ENCODE measurements at places on chromosomes 7 and 10. TPM values are rescaled to one million over a fixed set of nuclear protein-coding genes. Genes with fewer than 3 reads are reported as not detected.
A peak's percentile ranks its signal among the peaks of the same experiment; 100 is the strongest.

PROSER2 gene
- 3.4 TPM for total RNA-seq

KNDC1 gene
- 2.7 TPM for total RNA-seq

FKBP6 gene
- not detected for total RNA-seq

PCGF5 gene
- 13.5 TPM for total RNA-seq

TACC2 gene
- 53.6 TPM for total RNA-seq

- peak; percentile 85 for DNase-seq
Observed at GRCh38 chr10:49177391-49178355, 10.5 kb downstream of the TMEM273 start.

DNA sequence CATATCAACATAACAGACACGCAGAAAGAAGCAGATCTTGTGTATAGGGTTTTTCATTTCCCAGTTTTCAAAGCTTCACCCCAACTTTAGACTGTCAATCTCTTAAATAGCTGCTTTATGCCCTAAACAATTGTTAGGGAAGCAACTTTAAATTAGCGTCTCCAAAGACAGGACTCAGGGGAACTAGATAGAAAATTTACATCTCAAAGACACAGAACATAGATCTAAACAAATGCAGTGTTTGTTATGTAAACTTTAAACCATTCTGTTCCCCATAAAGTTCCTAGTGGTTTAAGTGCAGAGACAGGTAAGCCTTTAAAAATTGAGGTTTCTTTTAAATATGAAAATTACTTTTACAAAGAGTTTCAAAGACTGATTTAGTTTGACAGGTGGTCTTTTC lies 379.2 kb upstream of the GHITM start:
- no peak for DNase-seq

DNA sequence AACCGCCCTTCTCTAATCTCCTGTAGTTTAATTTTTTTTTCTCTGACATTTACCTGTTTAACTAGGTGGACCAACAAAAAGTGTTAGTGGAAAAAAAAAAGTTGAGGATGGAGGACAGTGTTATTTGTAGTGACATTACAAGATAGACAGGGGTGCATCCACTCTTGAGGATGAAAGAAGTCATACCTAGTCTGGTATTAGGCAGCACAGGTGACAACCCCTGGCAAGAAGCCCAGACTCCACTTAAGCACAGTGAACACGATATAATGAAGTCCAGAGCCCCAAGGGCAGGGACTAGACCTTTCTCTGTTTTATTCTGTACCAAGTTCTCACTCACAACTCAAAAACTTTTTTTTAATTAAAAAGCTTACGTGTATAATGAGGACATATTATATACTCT lies 268.4 kb downstream of the GPR37 start:
- DNase-seq, result no peak

DNA sequence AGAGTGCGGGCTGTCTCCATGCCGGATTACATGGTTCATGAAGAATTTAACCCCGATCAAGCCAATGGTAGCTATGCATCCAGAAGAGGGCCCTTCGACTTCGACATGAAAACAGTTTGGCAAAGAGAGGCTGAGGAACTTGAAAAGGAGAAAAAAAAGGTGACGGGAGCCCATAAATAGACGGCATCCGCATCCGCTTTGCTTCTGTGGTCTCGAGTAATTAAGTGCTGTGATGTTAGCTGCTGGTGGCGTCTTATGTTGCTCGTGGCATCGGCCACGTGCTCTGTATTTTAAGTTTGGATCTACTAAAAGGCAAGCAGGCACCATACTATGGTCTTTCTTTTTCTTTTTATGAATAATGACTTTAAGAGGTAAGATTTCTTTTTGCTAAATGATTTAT lies 11.1 kb downstream of the C7orf57 start:
- DNase-seq, result no peak

GRCh38 chr10:75352650-75353049 lies 48.9 kb downstream of the ZNF503 start:
- peak; percentile 16 for DNase-seq

DNA sequence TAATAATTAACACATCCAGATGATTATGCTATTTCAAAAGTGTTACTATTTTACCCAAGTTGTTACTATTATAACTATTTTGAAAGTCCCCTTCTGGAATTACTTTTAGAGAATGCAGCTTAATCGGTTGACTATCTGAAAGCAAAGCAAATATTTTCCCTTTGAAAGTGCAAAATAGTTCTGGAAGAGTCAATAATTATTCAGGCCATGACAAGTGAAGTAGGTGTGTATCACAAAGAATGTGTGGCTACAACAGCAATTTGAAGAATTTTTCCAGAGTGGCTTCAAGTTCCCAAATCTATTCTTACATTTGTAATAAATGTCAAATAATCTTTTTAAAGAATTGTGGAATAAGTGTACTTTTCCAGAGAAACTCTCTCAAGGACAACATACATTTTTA lies 42.8 kb downstream of the RNLS start:
- DNase-seq, result no peak

DNA sequence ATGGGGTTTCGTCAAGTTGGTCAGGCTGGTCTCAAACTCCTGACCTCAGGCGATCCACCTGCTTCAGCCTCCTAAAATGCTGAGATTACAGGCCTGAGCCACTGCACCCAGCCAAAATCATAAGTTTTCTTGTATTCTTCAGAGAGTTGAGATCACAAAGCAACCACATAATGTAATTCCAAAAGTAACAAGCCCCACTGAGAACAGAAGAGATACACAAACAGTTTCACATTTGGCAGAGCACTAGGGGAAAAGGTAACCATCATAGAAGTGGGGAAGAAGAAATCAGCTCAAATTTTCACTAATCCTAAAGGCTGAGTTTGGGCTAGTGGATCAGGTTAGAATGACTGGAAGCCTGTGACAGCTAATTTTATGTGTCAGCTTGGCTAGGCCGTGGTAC lies 5.4 kb upstream of the CEP41 start:
- peak; percentile 56 for DNase-seq

DNA sequence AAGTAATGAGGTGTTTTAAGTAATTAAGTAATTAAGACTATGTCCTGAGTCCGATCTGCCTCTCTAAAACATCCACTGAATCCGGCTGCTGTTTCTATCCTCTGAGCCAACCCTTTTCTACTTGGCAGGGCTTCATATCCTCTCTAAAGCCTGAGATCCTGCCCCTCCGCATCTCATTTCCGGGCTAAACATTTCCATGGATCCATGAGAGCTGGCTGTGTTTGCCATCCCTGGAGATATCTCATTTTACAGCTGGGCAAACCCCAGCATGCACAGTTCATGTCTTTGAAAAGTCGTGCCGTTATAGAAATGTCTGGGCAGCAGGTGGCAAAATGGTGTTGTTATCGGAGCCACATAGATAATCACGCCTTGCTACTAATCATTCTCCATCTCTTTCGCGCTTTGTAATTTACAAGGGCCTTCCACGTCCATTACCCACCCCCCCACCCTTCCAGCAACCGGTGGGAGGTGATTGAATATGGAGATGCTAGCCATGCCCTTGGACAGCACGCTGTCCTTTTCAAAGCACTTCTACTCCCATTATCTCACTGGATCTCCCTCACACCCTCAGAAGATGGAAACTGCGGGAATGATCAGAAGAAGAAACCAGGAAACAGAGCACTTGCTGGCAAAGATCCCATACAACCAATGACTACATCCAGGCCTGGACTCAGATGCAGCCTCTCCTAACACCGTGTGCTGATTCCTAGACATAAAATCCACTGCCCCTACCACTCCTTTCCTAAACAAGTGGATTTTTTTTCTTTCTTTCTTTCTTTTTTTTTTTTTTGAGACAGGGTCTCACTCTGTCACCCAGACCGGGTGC lies 1189.2 kb downstream of the TYW1 start:
- DNase-seq, result peak; percentile 93

- DNase-seq, result no peak
Observed at GRCh38 chr10:119373294-119374102, 166.1 kb downstream of the GRK5 start.

DNA sequence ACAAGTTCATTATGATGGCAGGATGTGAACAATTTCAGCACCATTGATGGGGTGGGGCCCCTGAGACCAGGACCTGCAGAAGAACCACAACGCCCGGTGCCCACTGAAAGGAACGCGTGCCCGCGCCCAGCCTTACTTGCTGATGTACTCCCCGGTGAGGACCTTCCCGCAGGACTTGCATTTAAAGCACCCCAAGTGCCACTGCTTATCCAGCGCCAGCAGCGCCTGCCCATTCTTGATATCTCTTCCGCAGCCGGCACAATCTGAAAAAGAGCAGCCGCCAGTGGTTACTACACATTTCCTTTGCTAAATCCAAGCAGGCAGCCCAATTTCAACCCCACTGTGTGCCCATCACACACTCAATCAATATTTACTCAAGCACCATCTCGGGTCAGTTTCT lies 110.6 kb downstream of the ABLIM1 start:
- DNase-seq, result no peak

- DNase-seq, result no peak
Observed at GRCh38 chr10:101492205-101492604, 95.9 kb downstream of the POLL start.

- no peak for DNase-seq
Observed at GRCh38 chr7:111516612-111517011, 45.7 kb downstream of the IMMP2L start.

- DNase-seq, result peak; percentile 83
Observed at GRCh38 chr10:3068201-3068967, 1.0 kb downstream of the PFKP start.

GRCh38 chr7:123823898-123824753 lies 20.8 kb upstream of the HYAL4 start:
- no peak for DNase-seq

GRCh38 chr10:37442882-37443281 lies 317.5 kb downstream of the ANKRD30A start:
- no peak for DNase-seq

- DNase-seq, result no peak
Observed at GRCh38 chr10:14609178-14609577, 165.5 kb downstream of the FAM107B start.

- DNase-seq, result peak; percentile 62
Observed at GRCh38 chr10:91049988-91050360, 129.1 kb upstream of the ANKRD1 start.

GRCh38 chr10:21084700-21085099 lies 187.6 kb upstream of the NEBL start:
- DNase-seq, result no peak

DNA sequence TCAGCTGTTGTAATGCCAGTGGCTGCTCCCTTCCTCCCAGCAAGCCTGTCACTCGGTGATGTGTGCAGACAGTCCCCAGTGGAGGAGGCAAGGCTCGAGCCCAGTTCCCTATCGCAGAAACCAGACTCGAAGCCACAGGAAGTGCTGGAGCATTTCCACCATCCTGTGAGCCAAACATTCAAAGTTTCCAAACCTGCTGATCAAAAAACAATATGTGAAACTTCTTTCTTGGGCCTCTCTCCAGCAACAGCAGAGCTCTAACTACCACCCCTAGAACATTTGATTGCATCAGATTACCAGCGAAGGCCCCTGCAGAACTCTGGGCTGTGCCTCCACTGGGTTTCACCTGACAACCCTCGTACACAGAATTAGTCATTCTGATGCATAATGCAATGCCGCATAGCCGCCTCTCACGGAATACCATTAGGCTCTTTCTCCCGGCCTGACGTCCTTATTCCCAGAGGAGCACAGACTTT lies 94.0 kb downstream of the ELMO1 start:
- peak; percentile 96 for DNase-seq

- DNase-seq, result peak; percentile 6
Observed at GRCh38 chr7:96479015-96479645, 157.2 kb upstream of the SLC25A13 start.

- DNase-seq, result no peak
Observed at GRCh38 chr10:92291616-92291865, 574 bp downstream of the MARCHF5 start.

GRCh38 chr10:3554121-3554522 lies 230.9 kb downstream of the KLF6 start:
- no peak for DNase-seq

GRCh38 chr7:118872568-118872967 lies 648.1 kb downstream of the ANKRD7 start:
- no peak for DNase-seq

DNA sequence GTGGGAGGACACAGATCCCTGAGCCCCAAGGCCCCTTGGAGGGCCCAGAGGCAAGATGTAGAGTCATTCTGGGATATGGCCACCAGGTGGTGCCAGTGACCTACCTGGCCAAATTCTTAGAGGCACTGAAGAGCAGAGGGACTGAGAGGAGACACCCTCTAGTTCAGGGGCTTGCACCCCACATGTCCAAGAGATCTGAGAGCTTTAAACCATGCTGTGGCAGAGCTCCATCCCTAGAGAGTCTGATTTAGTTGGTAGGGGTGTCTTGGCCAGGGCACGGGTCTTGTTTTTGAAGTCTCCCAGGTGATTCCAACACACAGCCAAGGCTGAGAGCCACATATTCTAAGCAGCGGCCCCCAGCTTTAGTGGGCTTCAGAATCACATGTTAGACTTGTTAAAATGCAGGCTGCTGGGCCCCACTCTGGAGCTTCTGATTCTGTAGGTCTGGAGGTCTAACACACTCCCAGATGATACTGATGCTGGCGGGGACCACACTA lies 52.5 kb downstream of the PRF1 start:
- peak; percentile 79 for DNase-seq

DNA sequence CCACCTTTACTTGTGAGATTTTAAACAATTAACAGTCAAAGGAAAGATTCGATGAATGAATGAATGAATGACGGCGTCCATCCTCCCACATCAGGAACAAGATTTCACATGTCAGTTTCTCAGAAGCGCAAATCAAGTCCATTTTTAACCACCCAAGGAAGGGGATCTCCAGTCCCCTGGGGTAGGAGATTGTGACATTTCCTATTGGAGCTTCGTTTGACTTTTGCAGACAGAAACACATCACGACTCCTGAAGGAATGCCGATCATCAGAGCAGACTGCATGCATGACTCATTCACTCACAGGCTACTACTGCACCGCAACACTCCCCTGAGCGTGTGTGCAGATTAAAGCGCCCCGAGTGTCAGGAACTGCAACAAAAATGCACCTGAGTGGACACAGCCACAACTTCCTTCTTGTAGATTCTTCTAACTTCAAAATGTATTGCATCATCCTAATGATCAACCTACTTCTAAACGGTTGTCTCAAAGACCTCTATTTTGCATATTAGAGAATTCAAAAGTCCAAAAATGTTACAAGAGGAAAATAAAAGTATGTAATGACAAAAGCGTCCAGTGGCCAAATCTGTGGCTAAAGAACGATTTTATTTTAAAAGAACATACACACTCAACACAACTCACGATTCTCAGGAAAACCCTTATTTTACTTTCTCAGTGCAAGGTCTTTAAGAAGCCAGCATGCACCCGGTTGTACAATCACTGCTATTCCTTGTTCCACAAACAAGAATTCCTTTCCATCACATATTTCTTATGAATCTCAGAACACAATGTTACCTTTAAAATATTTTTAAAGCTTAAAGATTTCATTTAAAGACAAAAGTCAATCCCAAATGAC lies 172.6 kb downstream of the FAM107B start:
- peak; percentile 36 for DNase-seq

DNA sequence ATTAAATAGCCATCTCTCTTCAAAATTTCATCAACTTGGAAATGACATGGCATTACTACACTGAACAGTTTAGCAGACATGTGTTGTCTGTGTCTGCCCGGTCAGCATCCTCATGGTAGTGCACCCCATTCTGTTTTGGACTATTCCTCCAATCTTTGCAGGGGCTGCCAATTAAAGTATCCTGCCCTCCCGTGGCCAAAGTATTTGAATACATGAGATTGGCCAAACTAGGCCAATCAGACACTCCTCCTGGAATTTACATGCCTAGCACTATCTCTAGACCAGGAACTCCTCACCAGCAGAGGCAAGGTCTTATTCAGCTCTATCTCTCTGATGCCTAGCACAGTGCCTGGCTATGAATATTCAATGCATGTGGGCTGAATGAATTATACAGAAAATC lies 4.4 kb downstream of the SHTN1 start:
- no peak for DNase-seq

Data from muscle of leg (tissue), 16 donors.